ENCODE measurements at places on chromosomes 12 and 14.

GRCh38 chr14:102927878-102928411, 5.5 kb downstream of the AMN start:
- peak; percentile 23 for DNase-seq

- no peak for DNase-seq
Observed at GRCh38 chr14:39038542-39038941, 64.5 kb downstream of the SEC23A start.

DNA sequence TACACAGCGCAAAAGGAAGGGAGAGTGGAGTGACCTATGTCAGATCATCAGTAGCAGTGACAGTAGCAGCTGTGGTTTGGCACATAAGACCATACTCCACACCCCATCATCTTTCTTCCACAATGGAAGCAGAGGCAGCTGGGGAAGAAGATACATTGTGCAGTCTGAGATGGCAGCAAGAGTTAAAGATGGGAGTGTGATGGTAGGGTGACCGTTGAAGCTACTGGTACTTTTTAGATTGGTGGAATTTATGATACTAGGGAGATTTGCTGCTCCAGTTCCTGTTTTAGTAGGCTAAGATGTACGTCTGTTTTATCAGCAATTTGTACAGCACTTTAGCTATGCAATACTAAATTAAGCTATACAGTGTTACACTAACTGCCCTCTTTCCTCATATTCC, 291.0 kb downstream of the FUT8 start:
- no peak for DNase-seq

DNA sequence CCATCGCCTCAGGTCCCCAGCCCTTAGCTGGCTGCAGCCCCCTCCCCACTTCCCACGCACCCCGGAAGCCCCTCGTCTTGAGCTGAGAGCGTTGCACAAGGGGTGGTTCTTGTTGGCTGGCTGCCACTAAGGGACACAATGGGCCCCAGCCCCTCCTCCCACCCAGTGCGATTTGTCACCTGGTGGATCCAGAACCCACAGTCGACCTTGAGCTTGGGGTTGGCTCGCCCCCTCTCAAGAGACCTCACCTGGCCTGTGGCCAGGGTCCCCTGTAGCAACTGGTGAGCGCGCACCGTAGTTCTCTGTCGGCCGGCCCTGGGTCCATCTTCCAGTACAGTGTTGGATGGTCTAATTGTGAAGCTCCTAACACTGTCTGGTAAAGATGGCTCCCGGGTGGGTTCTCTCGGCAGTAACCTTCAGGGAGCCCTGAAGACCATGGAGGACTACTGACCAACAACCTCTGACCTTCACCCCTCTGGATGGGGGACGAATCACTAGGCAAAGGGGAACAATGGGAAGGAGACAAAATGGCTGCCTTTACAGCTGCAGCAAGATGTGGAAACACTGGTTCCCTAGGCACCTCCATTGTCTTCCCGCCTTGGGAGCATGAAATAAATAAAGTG, 6.6 kb downstream of the PHB2 start:
- DNase-seq, result no peak

- DNase-seq, result no peak
Observed at GRCh38 chr14:69059658-69060623, 80.8 kb upstream of the ACTN1 start.

DNA sequence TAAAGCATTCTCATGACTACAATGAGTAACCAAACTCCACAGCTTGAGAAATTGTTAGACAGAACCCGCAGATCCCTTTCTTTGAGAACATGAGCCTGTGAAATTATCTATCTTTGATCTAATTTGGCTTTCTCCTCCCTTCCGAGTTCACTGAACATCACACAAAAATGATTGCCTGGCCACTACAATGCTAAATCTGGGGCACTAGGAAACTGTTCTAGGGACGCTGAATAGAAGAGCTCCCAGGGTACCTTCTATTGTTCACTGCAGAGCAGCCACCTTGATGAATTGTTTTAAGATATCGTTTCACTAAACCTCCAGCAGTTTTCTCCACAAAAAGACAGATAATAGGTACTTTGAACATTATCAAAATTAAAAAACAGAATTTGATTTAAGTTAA, 47.5 kb downstream of the SINHCAF start:
- no peak for DNase-seq

DNA sequence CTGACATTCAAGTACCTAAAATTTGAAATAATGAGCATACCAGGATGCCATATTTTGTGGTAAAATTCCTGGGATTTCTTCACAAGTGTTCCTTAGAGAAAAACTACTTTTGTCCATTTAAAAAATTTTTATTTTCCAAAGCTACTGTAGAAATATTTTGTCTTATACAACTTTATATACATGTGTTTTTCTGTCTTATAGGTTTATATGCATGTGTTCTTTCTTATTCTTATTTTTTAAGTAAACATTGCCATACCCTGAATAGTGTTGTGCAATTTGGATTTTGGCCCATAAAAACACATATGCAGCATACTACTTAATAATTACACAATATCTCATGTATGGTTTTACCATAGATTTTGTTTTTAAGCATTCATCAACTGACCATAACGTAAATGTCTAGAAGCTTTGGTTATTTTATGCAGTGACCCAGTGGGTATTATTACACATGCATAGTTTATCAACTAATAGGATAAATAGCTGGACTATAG, 1107.4 kb upstream of the SEL1L start:
- DNase-seq, result no peak

DNA sequence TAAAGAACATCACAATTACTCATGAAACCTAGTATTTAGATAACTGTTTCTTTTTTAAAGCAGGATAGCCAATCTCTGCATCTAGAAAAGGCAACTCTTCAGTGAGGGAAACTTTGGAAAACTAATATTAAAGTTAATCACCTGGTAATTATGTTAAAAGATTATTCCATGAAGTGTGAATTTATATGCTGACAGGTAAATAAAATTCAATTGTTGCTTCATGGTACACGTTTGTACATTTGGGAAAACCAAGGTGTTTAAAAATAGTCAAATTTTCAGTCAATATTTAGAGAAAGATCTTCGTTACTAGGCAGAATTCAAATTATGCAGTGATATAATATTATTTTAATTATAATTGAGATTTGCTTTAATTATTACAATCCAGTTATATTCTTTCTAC, 100.1 kb upstream of the LRFN5 start:
- no peak for DNase-seq

DNA sequence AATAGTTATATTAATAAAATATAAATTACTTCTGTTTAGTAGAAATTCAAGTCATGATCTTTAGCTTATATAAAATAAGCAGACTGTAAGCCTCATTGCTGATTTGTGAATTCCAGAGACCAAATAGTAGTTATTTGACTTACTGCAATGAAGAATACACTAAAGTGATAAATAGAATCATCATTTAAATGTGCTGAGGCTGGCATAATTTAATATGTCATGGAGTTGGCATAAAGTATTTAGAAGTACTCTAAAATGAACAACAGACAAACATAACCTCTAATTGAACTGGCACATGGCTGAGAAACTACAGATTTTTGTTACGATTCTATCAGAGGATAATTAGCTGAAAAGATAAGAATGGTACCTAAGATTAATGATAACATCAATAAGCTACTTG, 45.7 kb upstream of the TRHDE start:
- DNase-seq, result no peak

Measured in NCI-H82 (cell line).